Bronchial epithelial cell (primary cell): ENCODE measurements at places on chromosomes 3 and 15. TPM values are rescaled to one million over a fixed set of nuclear protein-coding genes. Genes with fewer than 3 reads are reported as not detected.

The KNL1 gene
- 0.53 and 1.0 TPM in 2 replicates for total RNA-seq

The ACTL6A gene
- total RNA-seq: 64.6 and 90.8 TPM in 2 replicates

The SLC33A1 gene
- 39.7 and 67.7 TPM in 2 replicates for total RNA-seq

The DLG1 gene
- 66.6 and 97.4 TPM in 2 replicates for total RNA-seq

The HTR3E gene
- total RNA-seq: not detected in 2 replicates

The DISP2 gene
- total RNA-seq: under 0.01 TPM in 1 of 2 replicates, not detected in the other

The SLC25A26 gene
- 28.3 and 39.0 TPM in 2 replicates for total RNA-seq

The CHRNA3 gene
- total RNA-seq: not detected in 2 replicates

The FILIP1L gene
- total RNA-seq: 1.1 and 6.3 TPM in 2 replicates

The KNG1 gene
- total RNA-seq: not detected in 2 replicates

The CX3CR1 gene
- total RNA-seq: not detected in 2 replicates

The TRIM59 gene
- total RNA-seq: 5.8 and 6.5 TPM in 2 replicates

The FBXO40 gene
- total RNA-seq: not detected in 2 replicates

The ABCC5 gene
- total RNA-seq: 18.7 and 28.2 TPM in 2 replicates

The VWA5B2 gene
- total RNA-seq: not detected in 2 replicates

The TMCC1 gene
- total RNA-seq: 18.2 and 19.8 TPM in 2 replicates

The SLC41A3 gene
- 40.1 and 61.6 TPM in 2 replicates for total RNA-seq

The HRG gene
- not detected in 2 replicates for total RNA-seq

The SAMMSON gene
- total RNA-seq: not detected in 2 replicates

The UNC13C gene
- 0.26 and 0.64 TPM in 2 replicates for total RNA-seq

The THBS1 gene
- total RNA-seq: 37.8 and 162 TPM in 2 replicates

The NAALADL2 gene
- 1.1 and 1.4 TPM in 2 replicates for total RNA-seq

The MCTP2 gene
- total RNA-seq: 15.9 and 20.0 TPM in 2 replicates

The ROPN1 gene
- total RNA-seq: not detected in 2 replicates

The TRH gene
- not detected in 2 replicates for total RNA-seq

The TIGIT gene
- total RNA-seq: not detected in 2 replicates

The THSD4 gene
- 11.5 and 14.5 TPM in 2 replicates for total RNA-seq

The UBAP1L gene
- 1.3 and 2.0 TPM in 2 replicates for total RNA-seq

The GADL1 gene
- total RNA-seq: not detected in 2 replicates

The LRRK1 gene
- 4.2 TPM in 2 replicates for total RNA-seq

The CCR5 gene
- total RNA-seq: not detected in 2 replicates

The ARHGEF26 gene
- total RNA-seq: 0.53 and 0.64 TPM in 2 replicates

The ROBO2 gene
- 0.26 and 0.79 TPM in 2 replicates for total RNA-seq

The HESX1 gene
- total RNA-seq: 0.13 and 0.26 TPM in 2 replicates

The CPNE9 gene
- not detected in 2 replicates for total RNA-seq

The GHSR gene
- total RNA-seq: not detected in 2 replicates

The IVD gene
- 12.4 and 19.6 TPM in 2 replicates for total RNA-seq

The ACAD9 gene
- total RNA-seq: 23.7 and 24.7 TPM in 2 replicates

The PEX11A gene
- total RNA-seq: 5.8 and 10.0 TPM in 2 replicates

The AZI2 gene
- total RNA-seq: 81.6 and 148 TPM in 2 replicates

The FAM240A gene
- total RNA-seq: not detected in 2 replicates

The SCG5 gene
- total RNA-seq: 3.7 and 11.8 TPM in 2 replicates

The CASR gene
- total RNA-seq: not detected in 2 replicates

The SETMAR gene
- 3.5 and 5.0 TPM in 2 replicates for total RNA-seq

The ZNF770 gene
- 59.0 and 76.2 TPM in 2 replicates for total RNA-seq

The GPR176 gene
- total RNA-seq: 1.9 and 3.4 TPM in 2 replicates

The CLDN11 gene
- total RNA-seq: 0.26 and 4.2 TPM in 2 replicates

The TRIM42 gene
- total RNA-seq: not detected in 2 replicates

The PPP2R3A gene
- total RNA-seq: 4.2 and 6.1 TPM in 2 replicates

The PIF1 gene
- 0.26 and 0.51 TPM in 2 replicates for total RNA-seq

The SERPINI2 gene
- total RNA-seq: not detected in 2 replicates

The SLC51B gene
- not detected in 2 replicates for total RNA-seq

The LRTM1 gene
- not detected in 2 replicates for total RNA-seq

The KBTBD13 gene
- total RNA-seq: not detected in 2 replicates
